ENCODE measurements at places on chromosomes 4 and X.
A peak's percentile ranks its signal among the peaks of the same experiment; 100 is the strongest.

- DNase-seq = peak; percentile 6
These were observed 43.7 kb downstream of the TMPRSS11E start for GRCh38 chr4:68490826-68491457.

DNA sequence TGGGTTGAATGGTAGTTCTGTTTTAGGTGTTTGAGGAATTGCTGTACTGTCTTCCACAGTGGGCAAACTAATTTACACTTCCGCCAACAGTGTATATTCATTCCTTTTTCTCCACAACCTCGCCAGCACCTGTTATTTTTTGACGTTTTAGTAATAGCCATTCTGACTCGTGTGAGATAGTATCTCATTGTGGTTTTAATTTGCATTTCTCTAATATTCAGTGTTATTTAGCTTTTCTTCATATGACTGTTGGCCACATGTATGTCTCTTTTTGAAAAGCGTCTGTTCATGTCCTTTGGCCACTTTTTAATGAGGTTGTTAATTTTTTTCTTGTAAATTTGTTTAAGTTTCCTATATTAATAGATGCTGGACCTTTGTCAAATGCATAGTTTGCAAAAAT, 26.9 kb upstream of the WDR17 start:
- no peak for DNase-seq

GRCh38 chrX:23478561-23478960, 143.9 kb downstream of the PTCHD1 start:
- no peak for DNase-seq

DNA sequence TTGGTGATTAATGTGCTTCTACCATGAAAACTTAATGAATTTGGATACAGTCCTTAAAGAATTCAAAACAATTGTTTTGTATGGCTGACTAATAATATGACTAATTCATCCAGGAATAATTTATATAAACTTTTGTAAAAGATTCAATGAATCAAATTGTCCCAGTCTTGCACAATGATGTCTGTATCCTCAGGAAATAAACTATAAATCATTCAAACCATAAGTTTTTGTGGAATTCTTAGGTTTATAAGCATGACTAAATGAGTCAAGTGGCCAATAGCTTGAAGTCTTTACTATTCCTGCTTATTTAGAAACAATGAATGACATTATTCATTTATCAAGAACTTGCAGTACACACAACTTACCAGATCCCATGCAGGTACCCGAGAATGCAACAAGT, 935.0 kb upstream of the INTU start:
- no peak for DNase-seq

GRCh38 chr4:121030711-121031110, 41.6 kb downstream of the NDNF start:
- no peak for DNase-seq

DNA sequence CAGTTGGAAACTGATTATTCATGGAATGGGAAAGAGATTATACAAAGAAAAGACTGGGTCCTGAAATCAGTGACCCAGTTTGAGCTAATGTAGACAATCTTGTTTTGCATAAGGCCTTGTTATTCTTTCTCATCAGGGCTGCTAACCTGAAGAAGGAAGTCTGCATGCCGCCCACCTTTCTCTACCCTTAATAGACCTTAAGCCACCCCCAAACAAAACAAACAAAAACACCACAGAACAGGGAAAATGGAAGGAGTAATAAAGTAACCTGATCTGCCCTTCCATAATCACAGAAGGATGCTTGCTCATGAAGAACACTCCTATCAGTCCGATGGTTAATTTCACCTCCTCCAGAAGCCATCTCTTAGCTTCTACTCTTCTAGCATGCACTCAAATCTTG, 288.1 kb downstream of the FRMPD4 start:
- no peak for DNase-seq

DNA sequence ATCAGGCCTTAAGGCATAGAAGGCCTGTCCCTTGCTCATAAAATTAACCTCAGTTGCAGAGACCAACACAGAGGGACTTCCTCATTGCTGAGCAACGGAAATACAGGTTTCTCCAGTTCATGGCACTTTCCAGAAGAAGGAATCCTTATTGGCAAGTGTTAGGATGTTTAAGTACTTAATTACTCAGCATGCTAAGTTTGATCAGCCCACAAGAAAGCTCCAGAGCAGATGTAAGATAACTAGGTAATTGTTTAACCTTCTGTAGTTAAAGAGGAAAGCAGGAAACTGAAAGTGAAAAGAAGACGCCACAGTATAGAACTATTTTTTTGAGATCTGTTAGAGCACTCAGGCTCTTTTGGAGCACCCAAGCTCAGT, 33.5 kb downstream of the SMS start:
- no peak for DNase-seq

GRCh38 chrX:67734111-67734753, 190.4 kb downstream of the AR start:
- DNase-seq = no peak

- no peak for DNase-seq
These were observed 200.5 kb downstream of the NWD2 start for GRCh38 chr4:37445023-37445422.

DNA sequence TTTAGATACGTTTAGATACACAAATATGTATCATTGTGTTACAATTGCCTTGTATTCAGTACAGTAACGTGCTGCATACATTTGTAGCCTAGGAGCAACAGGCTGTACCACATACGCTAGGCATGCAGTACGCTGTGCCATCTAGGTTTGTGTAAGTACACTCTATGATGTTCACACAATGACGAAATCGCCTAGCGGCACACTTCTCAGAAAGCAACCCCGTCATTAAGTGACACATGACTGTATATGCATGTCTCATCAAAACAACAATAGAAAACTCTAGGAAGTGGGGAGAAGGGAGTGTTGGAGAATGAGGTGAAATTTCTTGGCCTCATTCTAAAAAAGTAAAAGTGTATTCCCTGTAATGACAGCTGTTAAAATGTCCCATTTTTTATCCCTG, 32.7 kb downstream of the CCDC149 start:
- DNase-seq = no peak

GRCh38 chrX:19121898-19122640, at the start of gene ADGRG2:
ADGRG2 (minus strand) TSS chrX:19122468; CDS start chrX:19068834, 53,634 bp downstream.
- DNase-seq = no peak

- DNase-seq = no peak
These were observed 83.0 kb upstream of the MAPK10 start for GRCh38 chr4:86442881-86443280.
